Keratinocyte (primary cell): ENCODE measurements at places on chromosomes 16 and 17.

GRCh38 chr17:27376637-27377547 lies 79.4 kb upstream of the KSR1 start:
- no peak for DNase-seq

- no peak for DNase-seq
Observed at GRCh38 chr17:29874931-29875596, 55.0 kb downstream of the SSH2 start.

- no peak for DNase-seq
Observed at GRCh38 chr17:83152745-83153611, 73.6 kb downstream of the METRNL start.

DNA sequence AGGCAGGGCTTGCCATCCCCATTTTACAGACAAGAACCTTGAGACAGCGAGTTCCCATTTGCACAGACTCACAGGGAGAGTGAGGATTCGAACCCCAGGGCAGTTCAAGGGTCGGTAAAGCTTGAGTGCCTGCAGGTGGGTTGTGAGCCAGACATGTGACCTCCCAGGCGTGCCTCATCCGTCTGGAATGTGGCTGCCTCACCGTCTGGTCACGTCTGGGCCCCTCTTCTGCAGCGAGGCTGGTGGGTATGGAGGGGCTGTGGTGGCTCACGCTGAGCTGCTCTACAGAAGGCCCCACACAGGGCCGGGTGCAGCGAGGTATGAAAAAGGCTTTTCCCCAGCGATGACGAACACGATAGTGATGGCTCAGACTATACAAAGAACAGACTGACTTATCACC lies 35.8 kb upstream of the LHX1 start:
- DNase-seq = peak; percentile 53

GRCh38 chr16:52592778-52593177 lies 45.8 kb upstream of the TOX3 start:
- DNase-seq = no peak

GRCh38 chr17:57142925-57143324 lies 57.9 kb downstream of the AKAP1 start:
- DNase-seq = no peak

GRCh38 chr17:57943645-57944044 lies 11.6 kb downstream of the CUEDC1 start:
- DNase-seq = no peak
